ENCODE measurements at places on chromosomes 12 and 14.

- DNase-seq, result no peak
- H3K27ac ChIP-seq, result peak overlapping the region; percentile 2
Observed at GRCh38 chr12:90023207-90023900, 314.7 kb upstream of the ATP2B1 start.

DNA sequence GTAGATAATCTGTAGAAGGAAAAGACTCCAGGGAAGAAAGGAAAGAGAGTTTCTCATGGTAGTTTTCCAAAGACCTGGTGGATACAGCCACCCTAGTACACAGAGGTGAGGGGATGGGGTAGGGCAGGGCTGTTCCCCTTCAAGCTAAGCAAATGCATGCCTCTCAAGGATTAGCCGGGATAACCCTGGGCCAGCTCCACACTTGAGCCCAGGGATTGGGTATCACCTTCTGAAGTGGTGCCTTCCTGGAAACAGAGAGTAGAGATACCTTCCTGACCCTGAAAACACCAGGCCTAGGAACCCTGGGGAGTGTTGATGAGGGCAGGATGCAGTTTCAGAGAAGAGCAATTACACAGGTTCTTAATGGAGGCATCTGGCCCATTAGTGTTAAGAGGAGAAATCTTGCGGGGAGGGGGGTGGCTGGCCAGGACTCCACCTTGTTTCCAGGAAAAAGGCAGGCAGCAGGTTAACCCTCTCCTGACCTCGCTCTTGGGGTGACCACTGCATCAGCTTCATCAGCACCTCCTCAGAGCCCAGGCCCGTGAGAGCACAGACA lies 106.9 kb upstream of the TMEM233 start:
- H3K4me1 ChIP-seq, result no peaks in the 10 kb centered on the region
- peaks cover 6% of the 10 kb centered on the region for H3K27me3 ChIP-seq
- H3K4me3 ChIP-seq, result no peak overlapping the region
- no peak for DNase-seq
- H3K36me3 ChIP-seq, result no peaks in the 10 kb centered on the region

GRCh38 chr14:92633274-92633616 lies 115.2 kb downstream of the LGMN start:
- no peak for DNase-seq
- no peaks in the 10 kb centered on the region for H3K4me1 ChIP-seq
- no peak overlapping the region for H3K4me3 ChIP-seq

DNA sequence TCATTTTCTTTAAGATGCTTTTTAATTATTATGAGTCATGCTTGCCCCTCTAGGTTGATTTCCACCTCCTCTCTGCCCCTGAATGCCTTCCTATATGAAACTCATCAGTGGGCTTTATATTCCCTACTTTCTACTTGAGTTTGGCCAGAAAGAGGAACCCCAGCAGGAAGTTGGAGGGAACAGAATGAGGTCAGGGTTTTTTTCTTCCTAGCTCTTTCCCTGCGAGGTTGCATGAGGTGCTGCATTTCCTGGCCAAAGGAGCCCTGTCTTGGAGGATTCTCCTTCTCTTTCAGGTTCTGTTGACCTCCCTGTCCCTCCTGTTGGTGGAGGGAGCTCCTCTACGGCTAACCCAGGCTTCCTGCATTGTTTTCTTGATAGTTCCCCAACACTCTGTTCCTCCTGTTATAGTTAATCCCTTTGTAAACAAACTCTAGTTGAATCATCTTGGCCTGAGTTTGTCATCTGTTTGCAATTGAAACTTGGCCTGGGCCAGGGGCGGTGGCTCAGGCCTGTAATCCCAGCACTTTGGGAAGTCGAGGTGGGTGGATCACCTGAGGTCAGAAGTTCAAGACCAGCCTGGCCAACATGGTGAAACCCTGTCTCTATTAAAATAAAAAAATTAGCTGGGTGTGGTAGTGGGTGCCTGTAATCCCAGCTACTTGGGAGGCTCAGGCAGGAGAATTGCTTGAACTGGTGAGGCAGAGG lies 15.3 kb upstream of the SPIC start:
- H3K27ac ChIP-seq, result no peak overlapping the region
- H3K4me1 ChIP-seq, result no peaks in the 10 kb centered on the region
- no peak overlapping the region for H3K4me3 ChIP-seq

GRCh38 chr12:95102916-95103671 lies 29.7 kb upstream of the NR2C1 start:
- peaks cover 5% of the 10 kb centered on the region for H3K4me1 ChIP-seq
- H3K4me3 ChIP-seq, result no peak overlapping the region
- H3K36me3 ChIP-seq, result peaks cover 30% of the 10 kb centered on the region
- H3K27me3 ChIP-seq, result no peaks in the 10 kb centered on the region

GRCh38 chr12:45601390-45601789 lies 128.1 kb upstream of the ARID2 start:
- no peak overlapping the region for H3K27ac ChIP-seq
- no peak for DNase-seq
- no peak overlapping the region for H3K4me3 ChIP-seq
- peaks cover 3% of the 10 kb centered on the region for H3K36me3 ChIP-seq
- no peaks in the 10 kb centered on the region for H3K27me3 ChIP-seq

DNA sequence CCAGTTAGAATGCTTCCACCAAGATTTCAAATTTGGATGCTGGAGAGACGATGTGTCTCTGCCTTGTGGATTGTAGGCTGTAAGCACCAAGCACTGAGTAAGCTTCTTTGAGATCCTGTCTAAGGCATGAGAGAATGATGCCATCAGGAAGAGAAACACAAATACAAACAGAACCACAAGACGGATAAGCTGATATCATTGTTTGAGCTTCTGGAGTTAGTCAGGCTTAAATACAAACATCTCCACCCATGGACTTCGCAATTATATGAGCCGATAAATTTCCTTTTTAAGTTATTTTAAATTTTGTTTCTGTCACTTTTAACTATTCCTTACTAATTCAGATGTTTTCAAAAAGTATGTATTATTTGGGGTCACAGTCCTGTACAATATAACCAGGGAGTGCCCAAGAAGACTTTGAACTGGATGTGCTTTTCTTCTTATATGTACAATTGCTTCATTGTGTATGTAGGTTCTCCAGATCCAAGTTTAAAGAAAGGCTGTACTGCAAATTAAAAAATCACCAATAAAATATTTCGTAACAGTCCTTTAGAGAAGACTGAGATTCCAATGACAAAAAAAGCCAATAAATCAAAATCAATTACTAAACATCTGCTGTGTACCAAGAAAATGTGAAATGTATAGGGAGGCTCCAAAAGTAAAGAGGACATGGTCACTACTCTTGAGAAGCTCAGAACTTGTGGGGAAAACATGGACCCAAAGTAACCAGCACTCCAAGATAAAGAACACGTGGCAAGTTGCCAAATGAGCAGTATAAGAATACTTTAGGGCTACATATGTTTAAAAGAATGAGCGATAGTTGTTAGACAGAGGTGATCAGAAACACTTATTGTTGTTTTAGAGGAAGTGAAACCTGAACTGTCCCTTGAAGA lies 274.1 kb downstream of the ADAMTS20 start:
- peaks cover 4% of the 10 kb centered on the region for H3K36me3 ChIP-seq
- H3K27me3 ChIP-seq, result no peaks in the 10 kb centered on the region
- peak overlapping the region; percentile 39 for H3K27ac ChIP-seq
- no peak overlapping the region for H3K4me3 ChIP-seq

DNA sequence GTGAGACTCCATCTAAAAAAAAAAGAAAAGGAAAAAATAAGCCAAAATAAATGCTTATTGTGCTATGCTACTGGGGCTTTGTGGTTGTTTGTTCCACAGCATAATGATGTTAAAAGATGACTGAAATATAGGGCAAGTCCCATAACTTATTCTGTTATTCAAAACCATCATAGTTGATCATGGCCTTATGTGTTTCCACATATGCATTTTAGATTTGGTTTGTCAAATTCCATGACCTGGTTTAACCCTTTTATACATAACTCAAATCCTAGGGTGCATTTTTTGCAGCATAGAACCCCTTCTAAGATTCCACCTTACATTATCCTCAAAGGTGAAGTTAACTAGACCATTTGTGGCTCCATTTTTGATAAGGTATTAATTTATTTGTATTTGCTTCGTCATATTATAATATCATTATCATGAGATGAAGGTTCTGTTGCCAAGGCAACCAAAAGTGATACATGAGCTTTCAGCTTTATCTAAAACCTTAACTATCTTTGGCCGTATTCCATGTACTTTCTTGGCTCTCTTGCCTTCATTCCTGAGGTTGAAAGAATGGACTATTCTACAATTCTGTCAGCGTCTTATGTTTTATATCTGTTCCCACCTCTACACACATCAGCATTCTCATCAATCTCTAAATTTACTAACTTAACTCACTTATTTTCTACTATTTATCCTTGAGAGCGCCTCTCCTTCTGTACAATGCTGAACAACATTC lies 138.7 kb upstream of the DYRK2 start:
- peak overlapping the region; percentile 26 for H3K27ac ChIP-seq
- no peak overlapping the region for H3K4me3 ChIP-seq
- no peaks in the 10 kb centered on the region for H3K36me3 ChIP-seq
- DNase-seq, result no peak
- H3K27me3 ChIP-seq, result no peaks in the 10 kb centered on the region

DNA sequence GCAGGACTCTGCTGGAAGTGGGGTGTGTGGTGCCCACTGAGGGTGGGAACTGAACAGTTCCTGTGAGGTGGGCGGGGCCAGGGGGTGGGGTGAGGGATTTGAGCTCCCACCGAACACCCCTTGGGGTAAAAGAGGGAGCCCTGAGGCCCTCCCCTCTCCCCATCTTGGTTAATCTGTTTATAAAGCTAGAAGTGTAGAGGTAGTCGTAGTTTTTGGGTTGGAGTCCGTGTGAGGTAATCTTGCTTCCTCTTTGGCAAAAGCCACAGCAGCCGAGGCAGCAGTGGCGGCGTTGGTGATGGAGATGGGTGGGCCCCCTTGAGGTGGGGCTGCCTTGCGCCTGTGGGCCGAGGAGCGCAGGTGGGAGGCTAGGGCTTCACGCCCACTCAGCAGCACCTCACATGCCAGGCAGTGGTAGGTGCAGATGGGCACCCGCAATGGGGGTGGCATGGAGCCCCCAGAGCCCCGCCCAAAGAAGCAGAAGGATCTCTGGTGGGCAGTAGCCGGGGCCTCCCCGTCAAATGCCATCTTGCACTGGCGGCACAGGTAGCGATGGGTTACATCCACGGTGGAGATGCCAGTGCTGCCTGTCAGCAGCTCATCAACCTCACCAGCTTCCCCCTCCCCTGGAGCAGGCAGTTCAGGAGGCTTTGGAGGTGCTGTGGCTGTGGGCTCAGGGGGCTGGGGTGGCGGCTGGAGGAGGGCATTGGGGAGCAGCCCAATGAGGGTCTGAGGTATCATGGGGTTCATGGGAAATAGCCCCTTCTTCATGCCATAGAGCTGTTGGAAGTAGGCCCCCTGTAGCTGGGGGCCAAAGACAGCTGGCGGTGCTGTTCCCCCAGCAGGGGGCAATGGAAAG lies 29.6 kb downstream of the ZFHX2 start:
- no peak for DNase-seq
- peaks cover 8% of the 10 kb centered on the region for H3K36me3 ChIP-seq
- H3K27me3 ChIP-seq, result no peaks in the 10 kb centered on the region
- H3K4me3 ChIP-seq, result no peak overlapping the region
- no peak overlapping the region for H3K27ac ChIP-seq

DNA sequence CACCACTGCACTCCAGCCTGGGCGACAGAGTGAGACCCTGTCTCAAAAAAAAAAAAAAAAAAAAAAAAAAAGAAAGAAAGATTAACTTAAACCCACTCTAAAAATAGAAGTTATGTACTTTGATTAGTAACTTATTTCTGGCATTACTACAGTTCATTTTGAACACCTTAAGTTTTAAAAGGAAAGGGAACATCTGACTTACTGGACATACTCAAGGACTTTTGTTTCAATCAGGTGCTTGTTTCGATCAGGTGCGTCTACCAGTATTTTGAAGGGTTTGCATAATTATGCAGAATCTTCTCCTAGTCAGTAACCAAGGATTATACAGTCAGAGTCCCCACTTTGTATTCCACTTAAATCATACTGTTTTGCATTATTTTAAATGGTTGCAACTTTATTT lies 105.6 kb downstream of the DERA start:
- peaks cover 68% of the 10 kb centered on the region for H3K36me3 ChIP-seq
- no peak overlapping the region for H3K4me3 ChIP-seq
- no peak for DNase-seq
- H3K27ac ChIP-seq, result no peak overlapping the region

GRCh38 chr12:27553941-27554340 lies 29.9 kb downstream of the PPFIBP1 start:
- H3K4me3 ChIP-seq, result no peak overlapping the region
- H3K27ac ChIP-seq, result peak overlapping the region; percentile 86
- no peaks in the 10 kb centered on the region for H3K27me3 ChIP-seq

- H3K36me3 ChIP-seq, result peaks cover 5% of the 10 kb centered on the region
- H3K4me3 ChIP-seq, result no peak overlapping the region
- peaks cover 5% of the 10 kb centered on the region for H3K4me1 ChIP-seq
- H3K27ac ChIP-seq, result peak overlapping the region; percentile 23
- H3K27me3 ChIP-seq, result peaks cover 5% of the 10 kb centered on the region
Observed at GRCh38 chr14:104656014-104656714, 33.3 kb upstream of the INF2 start.

- no peaks in the 10 kb centered on the region for H3K27me3 ChIP-seq
- no peak overlapping the region for H3K4me3 ChIP-seq
- no peak overlapping the region for H3K27ac ChIP-seq
- no peak for DNase-seq
- no peaks in the 10 kb centered on the region for H3K36me3 ChIP-seq
- peaks cover 7% of the 10 kb centered on the region for H3K4me1 ChIP-seq
Observed at GRCh38 chr12:93847517-93848474, 170.6 kb downstream of the CRADD start.

- no peak overlapping the region for H3K27ac ChIP-seq
- no peak overlapping the region for H3K4me3 ChIP-seq
- peaks cover 8% of the 10 kb centered on the region for H3K4me1 ChIP-seq
- H3K36me3 ChIP-seq, result no peaks in the 10 kb centered on the region
- no peak for DNase-seq
- no peaks in the 10 kb centered on the region for H3K27me3 ChIP-seq
Observed at GRCh38 chr12:80053051-80053790, 46.1 kb upstream of the OTOGL start.

DNA sequence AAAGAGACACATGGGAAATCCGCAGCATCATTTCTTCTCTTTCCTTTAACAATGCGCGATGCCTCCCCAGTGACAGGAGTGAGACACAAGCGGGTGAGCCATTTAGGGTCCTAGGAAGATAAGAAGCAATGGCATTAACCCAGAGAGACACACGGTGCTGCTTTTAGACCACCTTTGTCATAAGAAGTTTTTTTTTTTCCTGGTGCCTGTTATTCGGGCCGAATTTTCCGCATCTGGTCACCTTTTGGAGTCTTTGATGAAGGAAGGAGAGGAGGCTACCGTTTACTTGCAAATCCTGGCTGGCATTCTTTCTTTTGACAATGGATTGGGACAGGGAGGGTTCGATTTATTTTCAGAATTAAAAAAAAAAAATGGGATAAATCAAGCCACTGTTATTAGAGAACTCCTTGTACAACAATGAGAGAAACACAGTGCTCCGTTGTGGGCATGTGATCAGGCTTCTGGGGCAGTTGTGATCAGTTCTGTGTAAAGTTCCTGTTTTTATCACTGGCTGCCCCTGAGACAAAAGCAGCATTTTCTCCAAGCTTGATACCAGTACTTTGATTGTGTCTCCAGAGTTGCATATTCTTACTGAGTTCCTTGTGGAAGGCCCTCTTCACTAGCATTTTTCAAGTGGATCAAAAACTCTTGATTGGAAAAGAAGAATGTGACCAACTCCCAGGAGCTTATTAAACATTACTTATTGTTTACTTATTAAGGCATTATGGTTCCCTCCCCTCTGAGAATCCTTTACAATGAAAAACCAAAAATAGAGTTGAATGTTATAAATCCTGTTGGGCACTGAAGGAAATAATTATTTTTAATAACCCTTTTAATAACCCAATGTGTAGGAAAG lies 1.1 kb downstream of the DIP2B start:
- no peaks in the 10 kb centered on the region for H3K36me3 ChIP-seq
- H3K4me3 ChIP-seq, result peak overlapping the region; percentile 91
